ENCODE measurements at places on chromosomes 13 and 19.

DNA sequence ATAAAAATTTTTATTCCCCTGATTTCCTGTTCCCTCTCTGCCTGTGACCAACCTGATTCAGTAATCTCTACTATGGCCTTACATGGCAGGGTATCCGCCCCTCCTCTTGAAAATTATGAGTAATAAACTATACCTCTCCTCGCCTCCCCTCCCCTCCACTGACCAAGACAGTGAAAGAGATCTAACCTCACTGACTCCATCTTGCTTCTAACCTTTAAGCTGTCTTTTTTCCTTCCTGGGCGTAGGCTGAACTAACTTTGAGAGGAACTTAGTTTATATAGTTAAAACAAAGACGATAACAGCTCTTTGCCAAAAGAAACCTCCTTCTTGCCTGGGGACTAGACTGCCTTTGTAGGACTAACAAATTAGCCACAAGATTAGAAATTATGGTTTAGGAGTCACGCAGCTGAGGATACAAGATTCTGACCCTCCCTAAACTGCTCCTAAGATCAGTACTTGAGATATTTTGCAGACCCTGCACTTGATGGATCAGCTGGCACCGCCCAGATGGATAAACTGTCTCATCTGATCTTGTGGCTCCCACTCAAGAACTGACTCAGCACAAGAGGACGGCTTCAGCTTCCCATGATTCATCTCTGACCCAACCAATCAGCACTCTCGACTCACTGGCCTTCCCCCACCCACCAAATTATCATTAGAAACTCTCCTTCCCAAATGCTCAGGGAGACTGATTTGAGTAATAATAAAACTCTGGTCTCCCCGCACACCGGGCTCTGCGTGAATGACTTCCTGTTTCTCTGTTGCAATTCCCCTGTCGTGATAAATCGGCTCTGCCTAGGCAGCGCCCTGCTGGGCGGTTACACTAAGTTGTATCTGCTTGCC lies 187.1 kb downstream of the TDRD3 start:
- DNase-seq = peak; percentile 82

- peak; percentile 98 for DNase-seq
Measured at GRCh38 chr13:42720113-42720857, 61.1 kb upstream of the FAM216B start.

DNA sequence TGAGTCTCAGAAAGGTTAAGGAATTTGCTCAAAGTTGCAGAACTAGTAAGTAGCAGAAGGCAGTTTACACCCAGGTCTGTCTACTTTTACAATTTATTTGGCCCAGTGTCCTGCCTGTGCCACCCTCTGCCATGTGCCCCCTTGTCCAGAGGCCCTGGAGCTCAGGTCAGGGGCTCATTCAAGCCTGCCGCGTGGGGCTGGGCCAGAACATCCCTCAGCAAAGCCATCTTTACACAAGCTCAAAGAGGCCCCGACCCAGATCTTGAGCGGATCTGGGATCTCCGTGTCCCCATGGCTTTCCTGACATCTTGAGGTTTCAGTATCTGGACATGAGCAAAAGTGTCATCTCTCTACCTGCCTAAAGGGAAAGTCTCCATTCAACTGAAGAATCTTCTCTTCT lies 76.4 kb upstream of the VSTM2B start:
- DNase-seq = no peak

- no peak for DNase-seq
Measured at GRCh38 chr19:950352-951066, 24.7 kb downstream of the ARID3A start.

GRCh38 chr13:21075011-21075378 lies 13.6 kb upstream of the LATS2 start:
- DNase-seq = no peak

- DNase-seq = peak; percentile 5
Measured at GRCh38 chr13:107069108-107069776, 501.3 kb upstream of the ARGLU1 start.

GRCh38 chr13:83355041-83355440 lies 527.2 kb downstream of the SLITRK1 start:
- DNase-seq = no peak

DNA sequence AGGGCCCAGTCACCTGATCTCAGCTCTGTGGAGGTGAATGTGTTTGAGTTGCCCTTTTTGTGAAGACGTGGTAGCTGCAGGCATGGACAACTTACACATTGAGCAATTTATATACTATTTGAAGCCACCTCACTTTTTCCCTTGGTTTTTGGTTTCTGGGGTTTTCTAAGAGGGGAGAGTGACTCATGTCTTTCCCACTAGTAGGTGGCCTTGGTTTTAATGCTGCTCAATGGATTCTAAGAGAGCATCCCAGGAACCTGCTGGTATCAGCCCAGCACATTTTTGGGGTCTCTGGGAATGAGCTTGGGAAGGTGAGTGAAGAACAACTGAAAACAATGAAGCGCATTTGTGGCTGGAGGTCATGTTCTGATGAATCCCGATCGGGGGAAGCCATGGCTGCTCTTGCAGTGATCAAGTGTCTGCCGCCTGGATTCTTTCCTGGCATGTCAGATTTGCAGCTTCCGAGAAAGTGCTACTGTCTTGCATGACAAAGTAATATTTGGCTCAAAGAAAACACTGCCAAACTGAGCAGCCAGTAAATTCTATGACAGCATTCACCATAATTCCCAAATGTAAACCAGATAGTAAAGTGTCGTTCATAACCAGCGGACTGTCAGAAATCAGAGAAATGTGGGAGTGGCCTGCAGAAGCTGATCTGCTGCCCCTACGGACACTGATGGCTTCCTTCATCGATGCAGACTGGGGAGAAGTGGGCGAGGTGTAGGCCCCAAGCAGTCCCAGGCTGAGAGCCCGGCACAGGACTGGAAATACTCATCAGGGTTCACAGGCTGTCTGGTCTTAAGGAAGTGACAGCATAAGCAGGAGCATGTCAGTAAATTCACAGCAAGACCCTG lies 98.7 kb downstream of the COL4A2 start:
- DNase-seq = peak; percentile 95

- DNase-seq = peak; percentile 76
Measured at GRCh38 chr13:97223037-97223710, 1.0 kb downstream of the MBNL2 start.

DNA sequence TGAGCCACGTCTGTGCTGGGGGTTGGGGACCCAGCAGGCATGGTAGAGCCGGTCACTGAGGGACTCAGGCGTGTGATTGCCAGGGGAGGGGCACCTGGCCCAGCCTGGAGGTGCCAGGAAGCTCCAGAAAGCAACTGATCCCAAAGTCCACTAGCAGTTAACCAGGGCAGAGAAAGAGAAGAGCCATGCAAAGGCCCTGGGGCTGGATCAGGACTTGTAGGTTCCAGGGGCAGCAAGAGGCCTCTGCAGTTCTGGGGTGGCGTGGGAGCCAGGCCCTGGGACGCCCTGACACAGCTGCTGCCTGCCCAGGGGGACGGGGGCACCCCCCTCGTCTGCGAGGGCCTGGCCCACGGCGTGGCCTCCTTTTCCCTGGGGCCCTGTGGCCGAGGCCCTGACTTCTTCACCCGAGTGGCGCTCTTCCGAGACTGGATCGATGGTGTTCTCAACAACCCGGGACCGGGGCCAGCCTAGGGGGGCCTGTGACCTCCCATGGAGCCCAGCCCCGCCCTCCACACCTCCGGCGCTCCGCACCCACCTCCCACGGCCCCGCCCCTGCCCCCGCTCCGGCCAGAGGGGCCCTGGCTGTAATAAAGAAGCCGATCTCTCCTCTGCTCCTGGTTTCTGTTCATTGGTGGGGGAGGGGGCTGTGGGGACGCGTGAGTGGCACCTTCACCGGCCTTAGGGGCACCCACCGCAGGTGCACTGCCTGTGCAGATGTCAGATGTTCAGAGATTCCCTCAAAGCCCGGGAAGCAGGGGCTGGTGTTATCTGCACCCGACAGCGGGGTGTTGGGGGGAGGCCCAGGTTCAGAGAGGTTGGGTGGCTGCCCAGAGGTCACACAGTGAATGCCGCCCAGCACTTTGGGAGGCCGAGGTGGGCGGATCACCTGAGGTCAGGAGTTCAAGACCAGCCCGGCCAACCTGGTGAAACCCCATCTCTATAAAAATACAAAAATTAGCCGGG lies 4.1 kb downstream of the AZU1 start:
- no peak for DNase-seq

GRCh38 chr19:46950526-46951170 lies 69.0 kb upstream of the NPAS1 start:
- no peak for DNase-seq

DNA sequence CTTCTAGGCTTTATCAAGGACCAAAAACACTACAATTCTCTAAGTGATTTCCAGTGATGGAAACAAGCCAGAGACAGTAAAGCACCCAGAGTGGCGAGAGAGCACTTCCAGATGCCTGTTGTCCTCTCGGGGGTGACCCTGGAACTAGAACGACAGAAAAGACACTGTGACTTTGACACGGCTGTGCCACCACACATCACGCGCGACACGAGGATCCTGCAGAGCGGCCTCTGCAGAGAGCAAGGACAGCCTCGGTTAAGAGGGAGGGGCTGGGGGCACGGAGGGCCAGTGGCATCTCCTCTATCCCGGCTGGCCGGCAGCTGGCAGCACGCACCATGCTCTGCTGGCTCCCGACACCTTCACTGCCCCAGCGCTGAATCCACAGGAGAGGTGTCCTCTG lies 42.3 kb downstream of the SUGP2 start:
- DNase-seq = no peak

DNA sequence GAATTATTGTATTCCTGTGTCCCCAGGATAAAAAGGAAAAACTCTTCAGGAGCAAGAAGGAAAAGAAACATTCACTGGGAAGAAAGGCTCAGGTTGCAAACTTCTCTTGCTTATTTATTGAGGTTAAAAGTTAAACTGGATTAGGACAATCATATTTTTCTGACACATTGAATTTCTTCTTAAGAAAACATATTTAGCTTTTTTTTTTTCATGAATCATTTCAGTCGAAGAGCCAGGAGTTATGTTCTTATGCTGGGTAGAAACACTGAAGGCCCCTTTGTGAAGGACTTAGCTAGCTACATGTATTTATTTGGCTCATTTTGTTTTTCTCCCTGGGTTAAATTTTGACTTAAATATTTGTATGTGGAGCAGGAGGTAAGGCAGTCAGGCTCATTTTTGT lies 434.0 kb downstream of the KLF5 start:
- no peak for DNase-seq

GRCh38 chr13:27194895-27195764 lies 23.5 kb upstream of the USP12 start:
- peak; percentile 88 for DNase-seq

GRCh38 chr19:5870986-5871394 lies 650 bp upstream of the FUT5 start:
- no peak for DNase-seq

DNA sequence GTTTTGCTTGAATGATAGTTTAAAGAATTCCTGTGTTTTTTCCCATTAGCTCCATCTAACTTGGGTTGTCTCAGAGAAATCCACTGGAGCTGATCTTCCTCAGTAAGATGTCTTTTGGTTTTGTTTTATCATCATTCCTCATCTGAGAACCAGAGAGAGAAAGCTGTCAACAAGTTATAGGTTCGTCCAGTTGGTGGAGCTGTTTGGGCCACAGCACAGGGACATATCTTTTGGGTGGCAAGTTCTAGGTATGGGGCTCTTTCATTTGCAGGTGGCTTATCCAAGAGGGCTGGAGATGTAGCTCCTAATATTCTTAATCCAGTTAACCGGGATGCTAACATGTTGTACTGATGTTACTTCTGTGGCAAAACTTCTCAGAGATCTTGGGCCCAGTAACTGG lies 174.2 kb downstream of the KCNRG start:
- DNase-seq = no peak

DNA sequence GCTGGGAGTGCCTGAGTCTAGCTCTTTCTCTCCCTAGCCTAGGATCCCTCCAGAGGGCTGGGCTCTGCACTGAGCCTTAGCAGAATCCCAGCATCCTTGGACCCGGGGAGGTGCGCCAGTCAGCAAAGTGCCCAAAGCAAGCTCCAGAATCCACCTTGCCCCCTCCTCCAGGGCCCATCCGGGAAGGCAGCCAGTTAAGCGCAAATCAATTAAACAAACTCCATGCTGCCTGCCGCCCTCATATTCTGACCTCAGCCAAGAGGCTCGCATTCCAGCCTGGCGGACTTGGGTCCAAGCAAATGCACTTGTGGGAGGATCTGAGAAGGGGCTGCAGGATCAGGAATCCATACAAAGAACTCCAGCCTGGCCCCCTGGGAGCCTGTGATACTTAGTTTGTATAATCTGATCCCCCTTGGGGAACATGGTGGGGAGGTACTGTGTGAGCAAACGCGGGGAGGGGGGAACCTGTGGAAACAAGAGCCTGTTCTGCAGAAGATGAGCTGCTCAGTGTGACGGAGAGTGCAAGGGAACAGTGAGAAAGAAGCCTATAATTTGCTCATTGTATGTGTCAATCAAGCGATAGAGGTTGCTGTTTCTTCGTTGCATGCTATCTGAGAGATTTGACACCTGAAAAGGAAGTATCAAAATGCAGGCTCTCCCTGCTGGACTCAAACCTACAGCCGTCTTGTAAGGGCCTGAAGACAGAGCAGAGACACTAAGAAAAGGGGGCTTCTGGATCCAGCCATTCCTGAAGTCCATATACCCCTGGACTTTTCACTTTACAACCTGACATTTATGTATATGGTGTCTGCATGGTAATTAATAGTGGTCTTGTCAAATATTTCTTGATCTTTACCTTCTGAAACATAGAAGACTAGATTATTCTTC lies 29.4 kb downstream of the ZNRF4 start:
- no peak for DNase-seq

DNA sequence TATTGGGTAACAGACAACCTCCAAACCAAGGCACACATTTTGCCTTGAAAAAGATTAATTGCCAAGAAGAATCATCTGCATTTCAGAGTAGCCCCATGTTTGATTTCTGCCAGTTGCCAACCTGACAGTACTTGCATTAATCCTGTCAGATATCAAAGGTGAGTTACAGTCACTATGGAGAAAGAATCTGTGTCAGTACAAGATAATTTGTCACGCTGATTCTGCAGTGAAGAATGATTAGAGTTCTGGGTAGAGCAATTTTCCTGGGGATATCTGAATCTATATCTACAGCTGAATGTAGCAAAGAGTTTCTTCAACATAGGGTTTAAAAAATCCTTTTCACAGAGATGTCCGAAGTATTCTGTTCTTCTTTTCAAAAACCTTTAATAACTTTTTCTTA lies 150.7 kb downstream of the AKAP11 start:
- DNase-seq = no peak

- peak; percentile 20 for DNase-seq
Measured at GRCh38 chr13:83048419-83048818, 833.9 kb downstream of the SLITRK1 start.

GRCh38 chr19:43983544-43983911 lies 460 bp upstream of the ZNF155 start:
- DNase-seq = no peak

DNA sequence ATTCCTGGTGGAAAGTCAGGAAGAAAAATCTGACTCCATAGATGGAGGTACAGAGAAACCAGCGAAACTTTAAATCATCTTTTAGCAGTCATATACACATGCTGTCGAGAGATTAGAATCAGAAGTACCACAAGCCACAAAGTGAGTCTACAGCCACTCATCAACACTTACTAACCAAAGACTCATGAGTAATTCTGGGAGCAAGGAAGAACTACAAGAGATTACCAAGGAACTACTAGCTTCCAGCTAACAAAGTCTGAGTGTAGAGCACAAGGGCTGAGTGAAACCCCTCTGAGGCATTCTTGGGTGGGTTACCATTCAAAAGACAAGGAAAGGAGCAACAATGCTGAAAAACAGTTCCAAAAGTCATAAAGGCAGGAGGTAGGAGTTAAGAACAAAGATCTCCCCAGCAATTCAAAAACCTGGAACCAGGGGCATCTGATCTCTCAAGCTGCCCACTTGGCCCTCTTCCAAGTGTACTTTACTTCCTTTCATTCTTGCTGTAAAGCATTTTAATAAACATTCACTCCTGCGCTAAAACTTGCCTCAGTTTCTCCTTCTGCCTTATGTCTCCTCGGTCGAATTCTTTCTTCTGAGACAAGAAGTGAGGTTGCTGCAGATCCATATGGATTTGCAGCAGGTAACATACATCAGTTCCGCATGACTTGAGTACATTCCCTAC lies 13.0 kb downstream of the RBM26 start:
- peak; percentile 71 for DNase-seq
